CD4-positive, alpha-beta T cell treated with Interferon gamma for 1 hour (primary cell): ENCODE measurements at places on chromosomes 13 and 19.
A peak's percentile ranks its signal among the peaks of the same experiment; 100 is the strongest.

- DNase-seq = no peak
These were observed 90.6 kb downstream of the KL start for GRCh38 chr13:33106656-33107360.

DNA sequence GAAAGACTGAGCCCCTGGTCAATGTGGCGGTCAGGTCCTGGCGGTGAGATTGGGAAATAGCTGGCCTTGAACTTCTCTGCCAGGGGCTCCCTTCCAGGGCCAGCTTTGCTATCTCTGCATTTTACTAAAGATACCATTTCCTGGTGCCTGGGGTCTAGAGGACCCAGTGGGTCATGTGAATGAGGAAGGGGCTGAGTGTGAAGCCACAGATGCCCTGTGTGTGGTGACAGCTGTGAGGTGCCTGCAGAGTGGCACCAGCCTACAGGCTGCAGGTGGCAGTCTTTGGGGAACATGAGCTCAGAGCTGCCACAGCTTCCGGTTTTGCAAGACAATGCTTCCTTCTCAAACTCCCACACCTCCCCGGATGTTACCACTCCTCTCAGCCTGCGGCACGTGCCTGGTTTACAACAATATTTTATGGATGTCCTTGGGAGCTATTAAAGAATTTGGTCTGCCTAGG, 5.2 kb upstream of the MLNR start:
- peak; percentile 64 for DNase-seq

- DNase-seq = no peak
These were observed 40.6 kb downstream of the PHF11 start for GRCh38 chr13:49536144-49536873.

- DNase-seq = no peak
These were observed 55.8 kb upstream of the KCTD15 start for GRCh38 chr19:33740811-33741396.

DNA sequence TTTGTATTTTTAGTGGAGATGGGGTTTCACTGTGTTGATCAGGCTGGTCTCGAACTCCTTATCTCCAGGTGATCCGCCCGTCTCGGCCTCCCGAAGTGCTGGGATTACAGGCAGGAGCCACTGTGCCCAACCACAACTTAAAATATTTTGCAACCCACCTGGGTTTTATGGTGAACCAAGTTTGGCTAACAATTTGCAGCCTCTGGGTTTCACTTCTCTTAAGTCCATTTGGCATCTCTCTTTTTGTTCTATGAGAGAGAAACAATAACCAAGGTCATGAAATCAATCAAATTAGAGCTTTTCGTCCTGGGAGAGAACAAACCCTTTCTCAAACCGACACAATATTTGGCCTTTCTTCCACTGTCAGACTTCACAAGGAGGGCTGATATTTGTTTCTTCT, 5.6 kb upstream of the SMAD9 start:
- no peak for DNase-seq

DNA sequence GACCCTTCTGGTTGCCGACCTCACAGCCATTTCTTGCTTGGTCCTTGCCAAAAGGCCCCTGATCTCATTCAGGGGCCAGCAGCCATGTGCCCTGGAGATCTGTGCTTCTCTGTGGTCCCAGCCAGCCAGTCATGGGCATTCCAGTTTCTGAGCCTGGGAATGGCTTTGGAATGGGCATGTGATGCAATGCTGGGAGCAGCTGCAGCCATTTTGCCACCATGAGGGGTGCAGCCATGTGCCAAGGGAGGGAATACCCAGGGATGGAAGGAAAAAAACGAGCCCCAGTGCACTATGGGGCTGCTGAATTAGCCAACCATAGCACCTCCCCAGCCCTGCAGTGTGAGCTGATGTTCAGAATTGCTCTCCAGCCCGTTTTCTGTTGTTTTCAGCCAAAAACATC, 26.3 kb downstream of the F2RL3 start:
- DNase-seq = no peak

GRCh38 chr19:37329686-37330085, 41.2 kb upstream of the ZNF527 start:
- DNase-seq = no peak

DNA sequence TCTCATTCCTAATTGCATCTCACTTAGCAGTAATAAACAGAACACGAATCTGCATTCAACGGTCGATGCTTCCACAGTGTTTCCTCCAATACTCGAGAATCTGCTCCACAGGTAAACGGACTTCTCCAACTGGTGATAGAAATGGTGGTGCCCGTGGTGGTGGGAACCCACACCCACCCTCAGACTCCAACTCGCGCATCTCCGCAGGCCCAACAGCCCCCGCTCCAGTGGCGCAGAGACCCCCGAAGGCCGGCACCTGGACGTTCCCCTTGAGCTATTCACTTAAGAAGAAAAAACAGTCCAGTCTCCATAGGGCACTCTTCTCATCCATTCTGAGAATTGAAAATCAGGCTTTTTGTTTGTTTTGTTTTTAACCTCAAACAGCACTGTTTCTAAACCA, 13.8 kb upstream of the RASA3 start:
- no peak for DNase-seq

GRCh38 chr13:105465251-105465650, 1070.2 kb downstream of the EFNB2 start:
- no peak for DNase-seq

DNA sequence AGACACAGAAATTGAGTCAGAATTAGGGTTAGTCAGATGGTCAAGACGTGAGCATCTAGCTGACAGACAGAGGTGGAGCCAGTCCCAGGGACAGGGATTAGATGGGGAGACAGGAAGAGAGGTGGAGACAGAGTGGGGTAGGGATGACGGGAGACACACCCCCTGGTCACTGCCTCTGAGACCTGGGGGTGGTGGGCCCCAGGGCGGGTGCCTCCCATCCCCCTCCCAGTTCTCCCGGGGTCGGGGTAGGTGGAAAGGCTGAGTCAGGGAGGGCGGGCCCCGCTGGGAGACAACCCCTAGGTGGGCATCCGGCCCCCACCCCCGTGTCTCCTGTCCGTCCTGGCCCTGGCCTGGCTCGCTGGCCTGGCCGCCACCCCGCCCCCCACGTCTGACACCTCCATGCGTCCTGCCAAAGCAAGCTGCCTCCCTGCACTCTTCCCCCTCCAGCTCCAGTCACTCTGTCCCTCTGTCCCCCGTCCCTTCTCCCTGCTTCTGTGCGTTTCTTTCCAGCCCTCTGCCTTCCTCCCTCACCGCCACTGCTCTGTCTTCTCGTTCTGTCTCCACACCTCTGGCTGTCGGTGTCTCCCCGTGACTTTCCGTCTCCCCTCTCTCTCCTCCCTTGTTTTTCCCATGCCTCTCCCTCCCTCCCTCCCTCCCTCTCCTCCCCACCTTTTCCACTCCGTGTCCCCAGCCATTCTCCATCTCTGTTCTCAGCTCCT, 15.1 kb downstream of the CCDC97 start:
- peak; percentile 44 for DNase-seq

DNA sequence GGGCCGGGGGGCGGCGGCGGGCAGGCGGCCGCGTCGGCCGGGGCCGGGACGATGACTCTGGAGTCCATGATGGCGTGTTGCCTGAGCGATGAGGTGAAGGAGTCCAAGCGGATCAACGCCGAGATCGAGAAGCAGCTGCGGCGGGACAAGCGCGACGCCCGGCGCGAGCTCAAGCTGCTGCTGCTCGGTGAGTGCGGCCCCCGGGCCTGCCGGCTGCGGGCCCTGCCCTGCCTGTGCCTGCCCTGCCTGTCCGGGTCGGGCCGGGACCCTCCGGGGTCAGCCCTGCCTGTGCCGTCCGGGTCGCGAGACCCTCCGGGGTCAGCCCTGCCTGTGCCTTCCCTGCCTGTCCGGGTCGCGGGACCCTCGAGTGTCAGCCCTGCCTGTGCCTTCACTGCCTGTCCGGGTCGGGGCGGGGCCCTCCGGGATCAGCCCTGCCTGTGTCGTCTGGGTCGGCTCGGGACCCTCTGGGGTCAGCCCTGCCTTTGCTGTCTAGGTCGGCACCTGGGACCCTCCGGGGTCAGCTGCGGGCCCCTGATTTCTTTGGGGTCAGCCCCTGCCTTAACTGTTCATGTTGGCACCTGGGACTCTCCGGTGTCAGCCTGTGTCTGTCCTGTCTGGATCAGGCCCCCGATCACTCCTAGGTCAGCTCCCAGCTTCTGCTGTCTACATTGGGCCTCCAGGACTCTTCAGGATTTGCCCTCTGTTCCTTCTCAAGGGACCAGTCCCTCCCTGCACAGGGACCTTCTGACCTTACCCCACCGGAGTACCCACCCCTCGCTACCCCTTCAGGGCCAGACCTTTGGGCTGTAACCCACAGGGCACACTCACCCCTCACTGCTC, 659 bp downstream of the GNA11 start:
- DNase-seq = peak; percentile 15

GRCh38 chr19:48108997-48109782, 1.4 kb downstream of the PLA2G4C start:
- DNase-seq = no peak

GRCh38 chr19:58265100-58265499, 13.7 kb upstream of the ZNF8 start:
- no peak for DNase-seq

DNA sequence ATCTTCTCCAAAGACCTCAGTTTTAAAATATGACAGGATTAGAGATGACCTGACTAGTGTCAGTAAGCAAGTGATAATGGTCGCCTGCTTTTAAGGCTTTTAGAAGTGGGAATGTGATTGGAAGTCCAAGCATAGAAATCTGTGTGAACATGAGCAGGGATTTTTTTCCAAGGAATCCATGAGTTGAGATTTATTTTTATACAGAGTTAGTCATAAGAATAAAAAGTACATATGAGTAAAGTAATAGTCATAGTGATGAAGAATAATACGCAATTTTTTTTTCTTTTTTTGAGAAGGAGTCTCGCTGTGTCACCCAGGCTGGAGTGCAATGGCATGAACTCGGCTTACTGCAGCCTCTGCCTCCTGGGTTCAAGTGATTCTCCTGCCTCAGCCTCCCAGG, 1.6 kb downstream of the ZNF546 start:
- no peak for DNase-seq

GRCh38 chr13:49690995-49691784, at the start of gene EBPL:
EBPL (minus strand) TSS chr13:49691486; CDS start chr13:49691424, 62 bp downstream.
- peak; percentile 82 for DNase-seq

GRCh38 chr13:48235341-48236135, 2.5 kb downstream of the ITM2B start:
- DNase-seq = peak; percentile 12
